ENCODE measurements at places on chromosomes 5 and 9.

- DNase-seq: no peak
Observed at GRCh38 chr9:38359297-38359653, 33.2 kb upstream of the ALDH1B1 start.

DNA sequence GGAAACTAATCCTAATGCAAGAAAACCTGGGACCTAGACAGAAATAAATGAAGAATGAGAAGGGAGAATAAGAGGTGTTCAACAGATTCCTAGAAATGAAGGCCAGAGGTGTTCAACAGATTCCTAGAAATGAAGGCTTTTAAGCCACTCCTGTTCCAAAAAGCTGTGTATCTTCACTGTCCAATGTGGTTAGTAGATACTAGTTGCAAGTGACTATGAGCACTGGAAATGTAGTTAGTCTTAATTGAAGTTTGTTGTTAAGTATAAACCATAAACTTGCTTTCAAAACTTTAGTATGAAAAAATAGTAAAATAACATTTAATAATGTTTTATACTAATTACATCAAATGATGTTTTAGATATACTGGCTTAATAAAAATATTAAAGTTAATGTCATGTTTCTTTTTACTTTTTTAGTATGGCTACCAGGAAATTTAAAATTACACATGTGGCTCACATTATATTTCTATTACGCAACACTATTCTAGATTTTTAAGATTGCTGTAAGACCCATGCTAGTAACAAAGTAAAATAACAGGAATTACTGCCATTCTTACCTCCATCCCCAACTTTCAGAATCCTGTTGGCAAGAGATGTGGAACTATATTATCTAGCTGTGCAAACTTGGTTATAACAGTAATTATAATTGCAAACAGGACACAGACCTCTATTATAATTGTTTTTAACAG is 57.5 kb downstream of the RICTOR start:
- DNase-seq: no peak

GRCh38 chr9:86281593-86282076 is 703 bp downstream of the ISCA1 start:
- peak; percentile 11 for DNase-seq

- DNase-seq: no peak
Observed at GRCh38 chr5:36569491-36569890, 36.9 kb upstream of the SLC1A3 start.

GRCh38 chr9:92325269-92325990 is at the start of the genes CENPP and NOL8:
Gene CENPP, plus strand, starts transcription at chr9:92325953.
Gene NOL8, minus strand, starts transcription at chr9:92325350. Its CDS starts 1,189 bp downstream, at chr9:92324161.
- DNase-seq: peak; percentile 89

DNA sequence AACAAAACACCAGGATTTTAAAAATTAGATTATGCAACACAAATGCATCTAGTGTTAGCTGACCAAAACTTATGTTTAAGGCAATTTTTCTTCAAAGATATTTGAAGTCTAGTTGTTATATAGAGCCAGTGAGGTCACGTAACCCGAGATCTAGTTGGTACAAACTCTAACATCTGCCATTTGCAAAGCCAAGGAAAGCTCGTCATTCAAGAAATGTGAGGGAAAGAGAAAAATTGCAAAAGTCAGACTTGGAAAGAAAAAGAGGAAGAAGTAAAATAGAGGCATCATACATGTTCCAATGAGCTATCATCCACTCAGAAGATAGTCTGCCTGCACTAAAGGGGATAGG is 293.4 kb upstream of the PUM3 start:
- DNase-seq: no peak

GRCh38 chr9:34179213-34180136 is 632 bp downstream of the UBAP1 start:
- DNase-seq: peak; percentile 56

GRCh38 chr5:93156566-93156965 is 424.5 kb downstream of the NR2F1-AS1 start:
- no peak for DNase-seq

DNA sequence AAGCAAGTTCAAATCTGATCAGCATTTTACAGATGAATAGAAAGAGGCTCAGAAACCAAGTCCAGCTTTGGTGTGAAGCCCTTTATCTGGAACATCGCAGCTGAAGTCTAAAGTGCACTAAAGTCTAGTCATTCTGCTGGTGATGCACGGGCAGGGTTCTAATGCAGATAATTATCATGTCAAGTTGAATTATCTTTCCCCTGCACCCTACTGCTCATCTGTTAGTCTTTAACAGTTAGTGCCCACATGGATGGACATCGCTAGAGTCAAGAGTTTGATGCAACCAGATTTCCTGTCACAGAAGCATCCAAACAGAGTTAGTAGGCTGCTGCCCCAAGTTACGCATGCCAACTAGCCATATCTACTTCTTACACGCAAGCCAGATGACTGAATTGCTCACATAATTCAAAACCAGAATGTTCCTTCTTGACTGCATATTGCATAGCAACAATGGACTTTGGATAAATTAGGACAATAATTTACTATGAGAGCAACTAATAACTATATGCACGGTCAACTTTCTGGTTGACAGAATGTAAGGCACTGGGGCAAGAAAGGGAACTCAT is 1.6 kb upstream of the TOMM5 start:
- DNase-seq: no peak

GRCh38 chr5:72293495-72294055 is 26.5 kb downstream of the MRPS27 start:
- DNase-seq: no peak

DNA sequence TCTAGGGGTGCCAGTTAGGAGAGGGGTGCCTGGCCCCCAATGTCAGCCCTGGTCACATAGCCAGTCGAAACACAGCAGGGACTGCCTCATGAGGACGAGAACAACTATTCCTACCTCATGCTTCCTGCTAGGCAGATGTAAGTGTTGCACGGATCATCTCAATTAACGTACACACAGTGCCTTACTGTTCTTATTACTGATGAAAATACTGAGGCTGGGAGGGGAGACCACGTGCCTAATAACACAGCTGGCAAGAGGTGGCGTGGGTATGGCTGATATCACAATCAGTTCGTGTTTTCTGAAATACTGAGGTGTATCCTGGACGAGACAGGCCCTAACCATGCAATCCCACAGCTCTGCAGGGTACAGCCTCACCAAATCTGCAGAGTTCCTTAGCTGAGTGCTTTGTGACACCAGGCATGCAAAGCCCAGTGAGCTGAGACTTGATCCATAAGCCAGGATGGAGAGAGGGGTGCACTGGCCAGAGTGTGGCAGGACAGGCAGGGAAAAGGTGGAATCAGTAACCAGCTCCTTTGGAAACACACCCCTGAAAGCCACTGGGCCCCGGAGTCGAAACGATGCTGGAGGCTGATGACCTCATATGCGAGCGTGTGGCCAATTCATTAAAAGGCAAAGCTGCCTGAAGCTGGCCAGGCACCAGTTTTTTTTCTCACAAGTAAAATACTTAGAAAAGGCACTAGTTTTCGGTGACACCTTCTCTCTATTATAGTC is 63.9 kb downstream of the PRRT1B start:
- no peak for DNase-seq

DNA sequence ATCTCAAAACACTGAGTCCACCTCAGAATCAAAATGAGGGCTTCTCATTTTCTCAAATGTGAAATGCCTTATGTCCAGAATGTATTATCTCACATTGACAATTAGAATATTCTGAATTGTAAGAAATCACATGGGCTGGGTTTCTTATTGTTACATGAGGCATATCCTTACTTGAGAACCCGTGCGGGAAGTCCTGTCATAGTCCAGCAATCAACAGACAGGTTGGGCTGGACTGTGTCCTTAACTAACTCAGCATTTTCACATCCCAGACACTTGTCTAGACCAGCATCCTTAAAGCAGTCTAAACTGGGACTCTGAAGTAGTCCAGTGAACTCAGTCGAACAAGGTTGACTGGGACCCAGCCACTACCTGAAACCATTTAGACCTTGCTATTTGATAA is 267.6 kb downstream of the CETN3 start:
- DNase-seq: no peak

- DNase-seq: no peak
Observed at GRCh38 chr9:16377311-16377710, 493.2 kb downstream of the BNC2 start.

GRCh38 chr9:125672876-125673275 is 34.1 kb downstream of the MAPKAP1 start:
- no peak for DNase-seq

- no peak for DNase-seq
Observed at GRCh38 chr5:73286896-73287295, 113.9 kb downstream of the TMEM174 start.

DNA sequence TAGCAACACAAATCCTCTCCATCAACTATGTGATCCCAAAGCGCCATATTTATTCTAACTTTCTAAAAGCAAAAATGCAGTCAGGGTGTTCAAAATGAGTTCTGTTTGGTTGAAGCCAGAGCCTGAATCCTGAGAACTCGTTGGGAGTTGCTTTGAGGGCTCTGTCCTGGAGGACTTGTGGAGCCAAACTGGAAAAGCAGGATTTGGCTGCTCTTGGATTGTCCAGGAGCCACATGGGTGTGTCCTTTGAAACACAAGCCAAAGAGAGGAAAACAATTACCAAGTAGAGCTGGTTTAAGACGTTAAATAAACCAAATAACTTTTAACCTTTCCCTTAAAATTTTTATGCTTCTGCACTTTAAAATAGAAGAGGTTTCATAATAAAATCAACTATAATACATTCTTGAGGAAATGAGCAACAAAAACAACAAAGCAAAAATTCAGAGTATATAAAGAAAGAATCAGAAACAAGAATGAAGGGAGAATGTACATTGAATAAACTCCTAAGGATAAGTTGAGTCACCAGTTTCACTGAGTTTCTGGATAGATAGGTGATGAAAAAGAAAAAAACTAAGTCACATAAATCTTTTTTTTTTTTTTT is 13.5 kb downstream of the C5orf46 start:
- DNase-seq: no peak
